ENCODE measurements at places on chromosomes 3 and 15.

- DNase-seq, result no peak
Observed at GRCh38 chr3:102505542-102505941, 70.7 kb downstream of the ZPLD1 start.

DNA sequence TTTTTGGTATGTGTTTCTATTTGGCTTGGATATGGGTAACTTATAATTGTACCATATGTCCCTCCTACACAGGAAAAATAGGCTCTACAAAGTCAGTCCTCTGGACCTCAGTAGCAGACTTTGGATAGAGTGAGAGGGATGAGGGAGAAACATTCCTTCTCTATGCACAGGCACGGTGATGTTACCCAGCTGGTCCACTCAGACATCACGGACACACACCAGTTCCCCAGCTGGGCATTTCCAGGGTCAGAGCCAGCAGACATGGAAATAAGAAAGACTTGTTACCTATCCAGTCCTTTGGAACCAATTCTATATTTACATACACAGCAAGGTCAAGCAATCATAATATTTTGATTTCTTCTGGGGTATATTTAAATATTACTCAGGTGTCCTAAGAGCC, 433.1 kb upstream of the KCNMB2 start:
- DNase-seq, result no peak

GRCh38 chr15:47987908-47988532, 132.8 kb upstream of the SLC24A5 start:
- DNase-seq, result peak; percentile 47

DNA sequence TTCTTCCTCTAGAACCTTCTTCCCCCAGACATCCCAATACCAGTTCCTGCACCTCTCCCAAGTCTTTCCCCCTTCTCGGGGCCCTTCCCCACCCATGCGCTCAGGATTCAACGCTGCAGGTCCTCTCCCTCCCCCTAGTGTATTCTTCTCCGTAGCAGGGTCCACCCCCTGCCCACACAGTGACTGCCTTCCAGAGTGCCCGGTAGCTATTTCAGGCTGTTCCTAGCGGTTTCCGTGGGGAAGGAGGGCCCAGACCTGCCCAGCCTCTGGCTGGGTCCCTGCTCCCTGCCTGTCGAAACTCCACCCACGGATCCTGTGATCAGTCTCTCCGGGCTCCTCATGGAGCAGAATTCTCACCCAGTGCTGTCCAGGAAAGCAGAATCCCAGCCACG, 45.2 kb upstream of the SEC61A1 start:
- no peak for DNase-seq

- no peak for DNase-seq
Observed at GRCh38 chr3:195023989-195024388, 247.0 kb downstream of the XXYLT1 start.

- DNase-seq, result no peak
Observed at GRCh38 chr3:66450390-66451022, 50.3 kb downstream of the LRIG1 start.

DNA sequence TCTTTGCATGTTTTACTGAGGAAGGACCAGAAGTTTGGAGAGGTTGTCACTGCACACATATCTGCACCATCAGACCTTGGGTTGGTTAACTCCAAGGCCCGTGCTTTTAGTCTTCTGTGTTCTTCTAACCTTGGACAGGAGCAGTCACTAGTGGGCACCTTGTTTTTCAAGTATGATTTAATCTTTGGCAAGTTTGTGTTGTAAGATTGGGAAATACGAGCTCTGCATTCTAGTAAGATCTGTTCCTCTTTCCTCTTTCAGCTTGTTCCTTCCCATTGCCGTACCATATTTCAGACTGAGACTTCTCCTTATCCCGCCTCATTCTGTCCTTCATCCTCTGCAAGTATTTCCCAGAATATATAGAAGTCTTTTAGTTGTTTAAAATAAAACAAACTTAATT, 5.1 kb downstream of the TMOD2 start:
- no peak for DNase-seq

DNA sequence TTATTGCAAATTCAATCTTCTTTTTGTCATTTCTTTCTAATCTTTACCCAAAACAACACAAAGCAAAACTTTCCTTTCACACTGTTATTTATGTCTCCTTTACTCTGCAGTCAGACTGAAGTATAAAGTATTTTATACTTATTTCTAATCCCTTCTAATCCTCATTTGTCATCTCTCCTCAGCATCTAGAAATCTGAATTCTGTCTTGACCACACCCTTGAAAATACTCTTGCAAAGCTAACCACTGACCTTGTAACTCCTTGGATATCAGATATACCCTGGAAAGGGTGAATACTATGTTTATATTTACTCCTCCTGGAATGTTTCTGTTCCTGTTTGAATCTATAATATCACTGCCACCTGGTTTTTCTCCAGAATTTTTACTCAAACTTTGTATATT, 481.1 kb downstream of the ZNF385D start:
- DNase-seq, result no peak

DNA sequence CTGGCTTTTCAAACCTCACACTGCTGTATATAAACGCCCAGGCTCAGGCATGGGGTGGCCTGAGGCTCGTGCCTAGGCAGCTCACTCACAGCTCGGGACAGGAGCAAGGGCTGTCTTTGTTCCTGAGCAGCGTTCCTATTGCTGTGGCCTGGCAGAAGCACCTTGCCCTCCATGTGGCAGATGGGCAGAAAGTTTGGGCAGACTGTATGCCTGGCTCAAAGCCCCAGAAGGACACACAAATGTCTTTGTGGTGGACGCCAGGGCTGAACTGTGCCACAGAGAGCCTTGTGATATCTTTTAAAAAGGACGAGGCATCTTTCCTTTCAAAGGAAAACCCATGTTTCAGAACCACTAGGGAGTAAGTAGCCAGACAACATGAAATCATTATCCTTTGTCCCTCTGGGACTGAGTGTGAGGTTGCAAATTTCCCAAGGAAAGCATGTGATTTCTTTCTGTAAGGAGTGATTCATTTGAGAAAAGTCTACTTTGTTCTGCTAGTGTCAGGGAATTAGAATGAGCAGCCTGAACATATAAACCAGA, 29.3 kb upstream of the UBE2E1 start:
- no peak for DNase-seq

DNA sequence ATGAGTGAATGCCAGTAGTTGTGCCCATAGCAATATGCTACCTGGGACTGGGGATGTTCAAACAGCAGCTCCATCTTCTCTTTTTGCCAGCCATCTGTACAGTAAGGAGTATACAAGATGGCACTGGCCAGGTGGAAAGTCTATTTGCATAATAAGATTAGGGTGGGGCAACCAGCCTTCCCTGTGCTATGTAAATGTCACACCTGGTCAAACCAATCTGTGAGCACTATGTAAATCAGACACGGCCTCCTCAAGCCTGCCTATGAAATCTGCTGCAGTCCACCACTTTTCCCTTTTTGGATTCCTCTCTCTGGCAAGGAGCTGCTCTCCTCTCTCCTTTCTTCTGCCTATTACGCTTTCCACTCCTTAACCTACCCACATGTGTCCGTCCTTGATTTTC, 53.0 kb downstream of the C3orf80 start:
- DNase-seq, result no peak

DNA sequence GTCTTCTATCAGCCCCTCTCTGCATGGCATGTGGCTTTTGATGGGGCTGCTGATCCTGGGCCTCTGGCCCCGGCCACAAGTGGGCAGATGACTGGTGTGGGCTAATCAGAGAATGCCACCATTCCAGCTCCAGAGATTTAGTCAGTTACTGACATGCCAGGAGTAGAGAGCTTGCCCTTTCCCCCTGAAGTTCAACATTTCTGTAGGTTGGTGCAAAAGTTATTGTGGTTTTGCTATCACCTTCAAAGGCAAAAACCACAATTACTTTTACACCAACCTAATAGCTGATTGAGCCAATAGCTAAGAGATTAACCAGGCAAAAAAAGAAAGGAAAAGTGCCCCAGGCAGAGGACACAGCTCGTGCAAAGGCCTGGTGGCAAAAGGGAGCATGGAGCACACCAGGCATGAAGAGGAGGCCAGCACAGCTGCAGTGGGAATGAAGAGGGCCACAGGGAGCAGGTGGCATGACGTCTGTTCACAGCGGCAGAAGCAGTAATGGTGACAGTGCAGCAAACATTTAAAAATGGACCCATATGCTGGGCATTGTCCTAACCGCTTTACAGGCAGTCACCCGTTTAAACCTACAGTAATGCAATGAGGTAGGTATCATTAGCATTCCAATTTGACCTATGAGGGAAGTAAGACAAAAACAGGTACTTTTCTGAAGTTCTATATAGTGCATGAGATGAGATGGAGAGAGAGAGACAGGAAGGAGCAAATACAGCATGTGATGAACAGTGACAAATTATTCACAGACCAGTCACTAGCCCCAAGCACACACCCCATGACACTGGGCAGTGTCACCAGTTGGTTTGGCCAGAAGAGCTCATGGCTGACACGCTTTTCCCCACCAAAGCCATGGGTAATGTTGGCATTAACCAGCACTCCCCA, 373.0 kb upstream of the PROK2 start:
- no peak for DNase-seq

- DNase-seq, result no peak
Observed at GRCh38 chr15:68241088-68241935, 11.8 kb upstream of the CLN6 start.

DNA sequence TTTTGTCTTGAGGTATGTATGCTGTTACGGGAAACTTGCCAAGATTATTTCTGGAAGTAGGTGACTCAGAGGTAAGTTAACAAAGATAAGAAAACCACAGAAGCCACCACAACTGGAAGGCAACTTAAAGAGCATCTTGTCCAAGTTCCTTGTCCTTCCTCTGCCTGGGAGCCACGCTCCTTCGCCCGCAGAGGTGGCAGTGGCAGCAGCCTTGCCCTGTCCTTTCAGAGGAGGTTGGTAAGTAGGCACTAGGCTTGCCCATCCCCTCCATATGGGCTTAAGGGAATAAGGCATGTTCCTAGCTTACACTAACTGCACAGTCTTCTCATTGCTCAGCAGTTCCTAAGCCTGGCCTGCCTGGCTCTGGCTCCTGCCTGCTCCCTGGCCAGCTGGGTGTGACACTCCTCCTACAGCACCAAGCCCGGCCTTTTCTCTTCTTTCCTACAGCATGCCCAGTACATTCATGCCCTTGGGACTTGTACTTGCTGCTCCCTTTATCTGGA, 48.0 kb upstream of the RAB6B start:
- no peak for DNase-seq

All from GM12864 (cell line).